Right kidney (tissue), 9 donors: ENCODE measurements at places on chromosomes 5 and 9.

DNA sequence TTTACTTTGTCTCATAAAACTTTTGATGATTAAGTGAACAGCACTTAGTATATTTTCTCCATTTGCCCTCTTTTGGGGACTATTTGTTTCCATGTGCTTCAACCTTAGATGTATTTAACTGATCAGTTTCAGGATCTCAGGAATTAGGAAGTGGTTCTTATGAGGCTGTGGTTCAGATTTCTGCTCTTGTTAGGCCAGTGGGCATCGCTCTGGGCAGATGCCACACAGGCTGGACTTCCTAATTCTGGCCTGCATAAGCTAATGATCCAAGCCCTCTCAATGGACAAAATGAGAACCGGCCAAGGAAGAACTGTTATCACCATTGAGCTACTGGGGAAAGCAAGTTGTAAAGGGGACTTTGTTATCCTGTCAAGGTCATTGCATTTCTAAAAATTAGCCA is 6.9 kb downstream of the ARHGAP26 start:
- no peak for DNase-seq

GRCh38 chr5:121251954-121252353 is 599.7 kb upstream of the FTMT start:
- no peak for DNase-seq

GRCh38 chr9:72304538-72304937 is 60.5 kb downstream of the ZFAND5 start:
- DNase-seq, result no peak

DNA sequence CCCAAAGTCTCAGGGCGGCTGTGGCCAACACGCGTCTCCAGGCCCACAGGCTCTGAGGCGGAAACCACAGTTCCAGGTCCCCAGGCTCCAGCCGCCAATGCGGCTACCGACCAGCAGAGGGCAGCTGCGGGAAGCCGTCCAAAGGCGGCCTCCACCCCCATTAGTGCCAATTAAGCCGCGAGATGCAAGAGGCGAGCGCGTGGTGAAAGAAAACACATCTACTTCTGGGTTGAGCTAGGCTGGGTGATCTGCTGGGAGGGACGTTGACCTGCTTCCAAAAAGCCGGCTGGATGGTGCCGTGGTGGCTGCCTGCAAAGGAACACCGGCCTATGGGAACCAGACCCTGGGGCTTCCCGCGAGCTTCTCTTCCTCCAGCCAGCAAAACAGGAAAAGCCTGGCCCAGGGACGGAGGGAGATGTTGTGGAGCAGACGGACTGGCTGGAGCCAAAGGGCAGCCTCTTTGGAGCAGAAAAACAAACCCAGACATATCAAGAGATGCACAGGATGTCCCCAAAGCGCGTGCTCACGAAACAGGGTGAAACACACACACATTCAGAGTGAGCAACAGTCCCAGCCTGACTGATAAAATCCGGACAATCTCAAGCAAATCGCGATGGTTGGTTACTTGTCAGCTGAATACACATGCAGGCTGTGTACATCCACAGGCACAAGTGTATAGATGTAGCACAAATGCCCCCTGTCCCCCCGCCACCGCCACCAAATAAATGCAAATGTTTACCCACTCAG is 187.1 kb upstream of the BRINP1 start:
- DNase-seq, result peak; percentile 77

GRCh38 chr9:97703437-97704344 is 6.6 kb upstream of the XPA start:
- no peak for DNase-seq

DNA sequence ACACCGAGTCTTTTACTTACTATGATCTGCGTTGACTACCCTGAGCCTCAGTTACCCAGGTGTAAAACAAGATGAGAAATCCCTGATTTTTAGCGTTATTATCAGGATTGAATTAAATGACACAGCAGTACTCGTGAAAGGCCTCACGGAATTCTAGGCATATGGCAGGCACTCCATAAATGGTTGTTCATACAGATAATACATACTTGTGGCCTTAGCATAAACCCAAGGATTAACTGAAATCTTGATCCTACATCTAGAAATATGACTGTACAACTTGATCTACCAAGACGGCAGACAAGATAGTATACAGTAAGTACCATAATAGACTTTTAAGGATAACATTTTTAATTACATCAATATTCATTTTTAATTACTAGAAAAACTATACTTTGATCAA is 409.8 kb downstream of the BNC2 start:
- DNase-seq, result no peak

DNA sequence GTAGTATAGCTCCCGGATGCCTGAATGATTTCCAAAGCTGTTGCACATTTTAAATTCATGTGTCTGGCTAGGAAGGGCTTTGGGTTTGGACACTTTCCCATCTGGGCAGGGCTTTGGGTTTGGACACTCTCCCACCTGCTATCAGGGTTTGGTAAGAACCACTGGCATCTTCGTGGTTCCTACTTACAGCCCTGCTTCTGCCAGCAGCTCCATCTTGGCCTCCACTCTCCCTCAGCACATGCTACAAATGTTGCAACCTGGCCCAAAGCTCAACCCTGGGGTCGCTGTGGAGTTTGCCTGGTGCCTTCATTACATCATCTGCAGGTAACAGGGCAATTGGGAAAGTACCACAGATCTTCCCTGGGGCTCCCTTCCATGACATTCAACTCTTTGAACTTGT is 3.5 kb downstream of the TMCO6 start:
- no peak for DNase-seq

- DNase-seq, result no peak
Observed at GRCh38 chr9:37329576-37329975, 92.9 kb upstream of the GRHPR start.

- no peak for DNase-seq
Observed at GRCh38 chr5:178404987-178405386, 172.4 kb upstream of the PHYKPL start.

GRCh38 chr5:111138096-111138495 is 45.9 kb downstream of the WDR36 start:
- no peak for DNase-seq

GRCh38 chr5:91022518-91022917 is 360.6 kb downstream of the ARRDC3 start:
- DNase-seq, result no peak

DNA sequence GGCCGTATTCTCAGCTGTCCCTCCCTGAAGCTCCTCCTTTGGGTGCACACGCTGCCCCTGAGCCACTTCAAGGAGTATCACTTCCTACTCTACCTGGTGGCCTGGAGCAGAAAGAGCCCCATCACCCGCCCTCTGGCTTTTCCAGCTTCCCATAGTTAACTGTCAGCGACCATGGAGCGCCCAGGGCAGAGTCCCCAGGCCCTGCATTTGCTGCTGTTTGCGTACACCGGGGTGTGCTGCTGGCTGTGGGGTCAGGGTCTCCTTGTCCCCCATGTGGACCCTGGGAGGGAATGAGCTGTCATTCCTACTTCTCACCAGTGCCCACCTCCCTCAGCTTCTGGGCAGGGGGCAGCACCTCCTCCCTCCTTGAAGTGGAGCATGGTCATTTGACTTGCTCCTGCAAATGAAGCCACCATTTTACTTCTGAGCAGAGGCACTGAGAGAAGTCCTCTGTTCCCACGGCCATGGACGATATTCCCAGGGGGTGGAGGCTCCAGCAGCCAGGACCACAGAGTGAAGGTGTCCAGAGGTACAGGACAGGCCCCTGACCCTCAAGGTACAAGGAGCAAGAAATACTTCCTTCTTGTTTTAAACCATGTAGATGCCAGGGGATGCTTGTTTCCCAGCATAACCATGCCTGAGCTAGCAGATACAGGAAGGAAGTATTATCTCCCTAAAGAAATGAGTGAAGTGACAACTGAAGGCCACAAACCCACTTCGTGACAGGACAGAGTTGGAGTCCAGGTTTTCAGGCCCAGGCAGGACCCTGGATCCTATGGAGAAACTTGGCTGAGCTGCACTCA is 40.6 kb upstream of the COL5A1 start:
- DNase-seq, result no peak

- no peak for DNase-seq
Observed at GRCh38 chr9:2817999-2818803, 25.7 kb downstream of the PUM3 start.

- no peak for DNase-seq
Observed at GRCh38 chr5:172090976-172091547, 84.6 kb upstream of the FBXW11 start.

GRCh38 chr5:55711507-55712022 is 559 bp downstream of the SLC38A9 start:
- DNase-seq, result no peak

DNA sequence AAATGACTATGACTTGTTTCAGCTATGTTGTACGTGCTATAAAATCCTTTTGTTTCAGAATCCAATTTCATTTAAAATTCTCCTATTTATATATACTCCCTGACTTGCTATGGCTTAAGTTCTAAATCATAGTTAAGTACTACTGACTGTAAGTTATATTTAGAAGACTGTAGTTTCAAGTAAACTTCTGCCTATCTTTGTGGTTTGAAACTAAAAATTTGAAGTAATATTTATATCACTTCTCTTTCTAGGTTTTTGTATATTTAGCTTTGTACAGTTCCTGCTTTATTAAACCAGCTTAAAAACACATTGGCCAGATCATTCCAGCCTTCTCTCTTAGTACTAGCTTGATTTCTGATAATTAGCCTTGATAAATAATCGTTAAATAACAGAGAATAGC is 196.3 kb downstream of the MLLT3 start:
- no peak for DNase-seq

- DNase-seq, result no peak
Observed at GRCh38 chr5:168706655-168707069, 127.5 kb upstream of the PANK3 start.

GRCh38 chr9:78035383-78035993 is 3.9 kb upstream of the GNAQ start:
- peak; percentile 53 for DNase-seq

GRCh38 chr5:59673438-59674058 is 220.0 kb downstream of the PDE4D start:
- peak; percentile 12 for DNase-seq

DNA sequence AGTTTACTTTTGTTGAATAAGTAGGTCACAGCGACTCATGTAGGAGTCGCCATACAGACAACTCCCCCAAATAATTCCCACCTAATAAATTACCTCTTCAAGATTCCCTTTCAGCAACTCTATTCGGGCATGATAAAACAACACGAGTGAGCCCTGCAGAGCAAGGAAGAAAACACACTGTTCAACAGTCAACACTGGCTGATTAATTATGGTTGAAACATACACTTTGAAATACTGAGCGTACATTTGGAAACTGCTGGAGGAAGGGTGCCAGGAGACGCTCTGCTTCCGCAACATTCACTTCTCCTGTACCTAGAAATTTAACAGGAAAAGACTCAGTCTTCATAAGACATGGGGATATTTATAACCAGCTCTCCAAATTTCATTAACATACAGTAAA is 117.5 kb downstream of the TTC39B start:
- DNase-seq, result no peak

GRCh38 chr5:98401656-98402055 is 371.8 kb upstream of the RGMB start:
- DNase-seq, result no peak

DNA sequence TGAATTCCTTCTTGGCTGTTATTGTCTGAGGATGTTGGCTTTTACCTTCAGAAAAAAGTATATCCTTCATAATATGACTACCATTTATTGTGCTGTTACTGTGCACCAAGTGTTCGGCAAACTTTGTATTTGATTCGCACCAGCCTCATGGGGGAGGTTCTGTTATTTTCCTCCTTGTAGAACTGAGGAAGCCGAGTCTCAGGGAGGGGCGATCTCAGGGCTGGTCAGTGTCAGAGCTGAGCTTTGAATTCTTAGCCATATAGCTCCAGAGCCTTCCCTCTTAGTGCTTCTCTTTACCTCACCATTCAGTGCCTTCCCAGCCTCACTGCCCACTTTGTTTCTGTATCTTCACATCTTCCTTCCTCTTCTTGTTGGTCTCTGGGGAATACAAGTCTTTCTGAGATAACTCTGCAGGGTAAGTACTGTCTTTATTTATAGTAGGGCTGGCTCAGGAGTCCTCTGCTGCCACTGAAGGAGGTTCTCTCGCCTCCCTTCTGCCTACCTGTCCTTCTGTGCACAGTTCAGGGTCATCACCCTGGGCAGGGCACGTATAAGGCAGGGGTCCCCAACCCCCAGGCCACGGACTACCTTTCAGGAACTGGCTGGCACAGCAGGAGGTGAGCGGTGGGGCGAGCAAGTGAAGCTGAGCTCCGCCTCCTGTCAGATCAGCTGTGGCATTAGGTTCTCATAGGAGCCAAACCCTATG is 48.4 kb downstream of the GALNT10 start:
- no peak for DNase-seq

GRCh38 chr5:87069974-87070608 is 197.6 kb upstream of the RASA1 start:
- no peak for DNase-seq

DNA sequence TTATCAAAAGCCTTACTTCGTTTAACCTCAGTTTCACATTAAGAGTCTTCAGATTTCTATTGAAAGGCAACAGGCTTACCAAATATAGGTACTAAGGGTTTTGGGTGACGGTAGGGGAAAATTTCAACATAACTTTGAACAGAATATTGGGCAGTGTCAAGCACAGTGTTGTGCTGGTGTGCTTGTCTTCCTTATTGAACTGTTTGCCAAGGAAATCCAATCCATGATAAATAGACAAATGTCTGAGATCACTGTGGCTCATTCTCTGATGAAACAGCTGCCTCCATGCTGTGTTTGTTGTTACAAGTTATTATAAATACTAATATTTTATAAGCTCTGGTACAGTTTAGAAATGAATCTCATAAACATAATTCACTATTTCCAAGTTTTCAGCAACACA is 730.1 kb downstream of the NR2F1-AS1 start:
- no peak for DNase-seq
